ENCODE measurements at places on chromosomes 3 and 15.

DNA sequence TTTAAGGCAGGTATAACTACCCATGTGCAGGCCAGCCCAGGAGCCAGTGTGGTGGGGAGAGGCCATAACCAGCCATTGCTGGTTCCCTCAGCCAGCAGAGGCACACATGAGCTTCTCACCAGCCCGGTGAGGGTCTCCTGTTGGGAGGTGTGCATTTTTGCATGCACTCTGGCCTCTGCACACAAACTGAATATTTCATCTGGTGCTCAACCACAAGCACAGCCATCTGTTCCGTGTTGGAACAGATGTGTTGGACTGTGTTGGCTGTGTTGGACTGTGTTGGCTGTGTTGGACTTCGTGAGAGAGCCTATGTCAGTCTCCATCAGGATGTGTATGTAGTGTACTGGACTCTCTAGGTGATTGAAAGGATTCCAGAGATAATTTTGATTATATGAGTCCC is 67.2 kb downstream of the RPL39L start:
- DNase-seq: no peak

DNA sequence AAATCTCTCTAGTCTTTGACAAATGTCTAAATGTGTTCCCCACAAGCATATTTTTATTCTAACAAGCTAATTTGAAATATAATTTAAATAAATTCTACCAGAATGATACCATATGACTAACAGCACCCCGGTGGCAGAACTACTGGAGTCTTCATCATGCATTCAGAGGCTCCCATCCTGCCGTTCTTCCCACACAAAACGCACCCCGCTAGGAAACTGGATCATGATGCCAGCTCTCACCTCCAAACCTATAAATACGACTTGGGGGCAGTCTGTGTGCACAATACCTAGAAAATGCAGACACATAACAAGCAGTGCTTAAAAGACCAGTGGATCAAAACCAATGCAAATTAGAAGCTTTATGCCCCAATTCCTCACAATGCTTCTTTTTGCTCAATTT is 8.5 kb downstream of the HOMER2 start:
- no peak for DNase-seq

DNA sequence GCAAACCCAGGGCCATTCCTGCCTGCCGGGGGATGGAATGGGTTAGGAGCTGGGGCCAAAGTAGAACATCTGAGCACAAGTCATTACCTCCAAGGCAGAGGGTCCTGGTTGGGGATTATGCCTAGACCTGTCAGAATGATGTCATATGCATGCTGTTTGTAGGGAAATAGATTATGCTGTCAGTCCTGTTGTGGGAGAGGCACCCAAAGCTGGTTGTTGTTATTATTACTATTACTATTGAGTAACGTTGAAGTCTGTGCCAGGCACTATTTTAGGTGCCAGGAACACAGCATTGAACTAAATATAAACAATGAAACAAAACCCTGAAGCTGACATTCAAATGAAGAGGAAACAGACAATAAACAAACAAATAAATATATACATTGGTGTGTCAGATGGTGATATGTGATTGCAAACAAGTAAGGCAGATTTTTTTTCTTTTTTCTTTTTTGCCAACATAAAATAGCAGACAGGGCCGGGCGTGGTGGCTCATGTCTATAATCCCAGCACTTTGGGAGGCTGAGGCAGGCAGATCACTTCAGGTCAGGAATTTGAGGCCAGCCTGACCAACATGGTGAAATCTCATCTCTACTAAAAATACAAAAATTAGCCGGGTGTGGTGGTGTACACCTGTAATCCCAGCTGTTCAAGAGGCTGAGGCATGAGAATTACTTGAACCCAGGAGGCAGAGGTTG is 2.0 kb downstream of the P4HTM start:
- DNase-seq: no peak

DNA sequence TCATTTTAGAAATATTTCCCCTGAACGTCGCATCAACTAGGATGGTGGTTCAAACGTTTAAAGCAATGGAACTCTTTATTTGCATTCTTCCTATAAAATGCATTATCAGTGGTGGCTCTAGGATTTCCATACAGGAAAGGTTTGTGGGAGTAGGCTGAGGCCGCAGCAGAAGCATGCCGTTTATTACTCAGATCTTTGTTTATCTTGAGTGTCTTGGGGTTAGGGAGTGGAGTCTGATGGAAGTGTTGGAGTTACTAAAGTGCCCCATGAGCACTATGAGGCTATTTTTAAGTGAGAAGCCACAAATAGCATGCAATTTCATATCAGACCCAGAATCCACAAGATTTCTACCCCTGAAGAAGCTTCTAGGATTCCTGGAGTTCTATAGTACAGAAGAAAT is 26.2 kb downstream of the ATOSA start:
- no peak for DNase-seq

GRCh38 chr3:160076519-160076918 is 87.9 kb downstream of the IL12A start:
- no peak for DNase-seq

DNA sequence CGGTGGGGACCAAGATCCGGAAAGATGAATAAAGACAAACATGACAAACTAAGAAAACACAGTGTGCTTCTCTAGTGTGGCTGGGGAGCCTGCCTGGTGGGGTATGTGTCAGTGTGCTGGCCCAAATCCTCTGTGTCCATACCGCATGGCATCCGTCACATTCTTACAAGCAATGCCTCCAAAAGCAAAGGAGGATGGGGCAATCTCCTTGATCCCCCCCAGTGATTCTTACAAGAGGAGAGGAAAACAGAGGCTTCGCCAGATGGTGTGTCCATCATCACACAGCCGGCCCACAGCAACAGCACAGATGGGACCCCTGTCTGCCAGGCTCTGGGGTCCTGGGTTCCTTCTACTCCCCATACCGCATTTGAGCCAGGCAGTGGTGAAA is 558 bp upstream of the IL17RC start:
- DNase-seq: no peak

DNA sequence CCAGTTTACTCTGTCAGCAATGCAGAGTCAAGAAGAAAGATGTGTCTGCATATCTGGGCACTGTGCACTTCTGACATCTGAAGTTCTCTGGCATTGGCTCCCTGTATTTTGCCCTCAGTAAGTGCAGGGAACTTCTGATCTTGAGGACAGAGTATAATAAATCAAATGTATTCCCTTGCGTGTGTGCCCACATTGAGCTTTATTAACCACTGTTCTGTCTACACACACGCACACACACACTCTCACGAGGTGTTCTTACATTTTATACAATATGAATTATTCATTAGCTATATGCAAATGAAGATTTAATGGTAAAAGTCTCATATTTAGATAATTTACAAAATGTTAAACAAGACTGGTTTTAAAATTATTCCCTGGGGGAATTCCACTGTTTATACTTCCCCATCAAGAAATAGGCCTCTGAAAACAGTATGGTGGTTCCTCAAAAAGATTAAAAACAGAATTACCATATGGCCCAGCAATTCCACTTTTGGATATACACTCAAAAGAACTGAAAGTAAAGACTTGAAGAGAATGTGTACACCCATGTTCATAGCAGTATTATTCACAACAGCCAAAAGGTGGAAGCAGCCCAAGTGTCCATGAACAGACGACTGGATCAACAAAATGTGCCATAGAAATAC is 24.6 kb upstream of the ANPEP start:
- no peak for DNase-seq

- no peak for DNase-seq
These were observed 15.4 kb downstream of the FEM1B start for GRCh38 chr15:68292967-68293366.

DNA sequence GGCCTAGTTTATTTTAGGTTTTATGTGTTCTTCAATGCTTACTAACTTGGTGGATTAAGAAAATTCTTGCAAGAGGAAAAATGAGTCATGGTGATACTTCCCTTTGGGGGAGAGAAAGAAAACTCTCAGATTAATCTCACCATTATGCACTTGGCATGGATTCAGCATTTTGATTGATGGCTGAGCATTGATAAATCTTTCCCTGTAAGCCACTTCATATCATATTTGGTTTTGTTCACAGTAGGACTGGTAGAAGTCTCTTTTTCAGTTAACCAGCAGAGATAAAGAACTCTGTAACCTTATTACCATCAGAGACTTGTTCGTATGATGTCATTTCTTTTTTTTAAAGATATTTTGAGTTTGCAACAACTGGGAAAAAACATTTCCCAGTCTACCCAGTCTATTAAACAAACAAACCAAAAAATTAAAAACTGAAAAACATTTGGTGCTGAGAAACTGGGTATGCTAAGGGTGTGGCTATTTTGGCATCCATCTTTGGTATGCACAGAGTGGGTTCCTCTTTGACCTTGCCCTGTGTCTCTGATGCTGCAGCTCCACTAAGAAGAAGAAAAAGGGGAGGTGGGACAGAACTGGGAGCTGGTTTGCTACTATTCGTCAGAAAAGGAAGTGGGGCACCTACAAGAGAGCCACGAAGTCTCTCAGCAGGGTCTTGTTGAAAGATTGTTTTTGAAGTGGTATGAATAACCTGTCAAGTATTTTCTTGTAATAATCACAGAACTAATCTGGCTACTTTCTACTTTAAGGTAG is 17.2 kb downstream of the TMOD3 start:
- DNase-seq: no peak

- peak; percentile 61 for DNase-seq
These were observed 213.8 kb downstream of the RPLP1 start for GRCh38 chr15:69666441-69666882.

GRCh38 chr3:64319391-64319790 is 94.1 kb upstream of the PRICKLE2 start:
- no peak for DNase-seq

GRCh38 chr3:112333002-112333380 is at the start of gene CD200:
CD200 (plus strand) TSS chr3:112333156; CDS start chr3:112333213, 57 bp downstream.
- DNase-seq: peak; percentile 72

DNA sequence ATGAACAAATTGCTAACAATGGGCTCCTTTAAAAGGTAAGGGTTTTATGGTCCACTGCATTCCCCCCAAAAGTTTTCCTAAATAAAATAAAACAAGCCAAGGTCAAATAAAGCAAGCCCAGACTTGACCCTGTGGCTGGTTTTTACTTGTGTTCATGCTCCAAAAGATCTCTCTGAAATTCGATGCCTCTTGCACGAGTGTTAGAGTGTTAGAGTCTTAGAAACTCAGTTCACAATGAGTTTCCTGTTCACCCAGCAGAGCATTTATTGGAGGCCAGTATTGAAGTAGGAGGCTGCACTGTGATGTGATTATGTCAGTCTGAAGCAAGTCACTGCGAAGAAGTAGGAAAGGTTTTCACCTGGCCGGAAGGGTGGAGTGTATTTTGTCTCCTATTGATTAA is 59.9 kb upstream of the LRTM1 start:
- DNase-seq: no peak

- no peak for DNase-seq
These were observed 146.6 kb upstream of the PEX5L start for GRCh38 chr3:180183346-180183745.

DNA sequence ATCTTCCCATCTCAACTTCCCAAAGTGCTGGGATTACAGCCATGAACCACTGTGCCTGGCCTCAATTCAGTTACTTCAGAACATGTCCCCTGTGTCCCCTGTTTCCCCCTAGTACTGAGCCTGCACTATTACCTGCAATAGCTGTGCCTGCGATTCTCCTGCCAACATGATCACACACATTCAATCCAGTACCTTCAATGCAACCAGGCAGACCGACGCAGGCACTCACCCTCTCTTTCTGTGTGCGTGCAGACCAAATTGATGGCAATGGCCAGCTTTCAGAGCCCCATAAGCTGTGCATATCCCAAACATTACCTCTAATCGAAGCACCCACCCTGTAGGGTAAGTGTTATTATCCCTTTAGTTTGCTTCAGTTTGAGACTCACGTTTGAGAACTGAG is 73.0 kb upstream of the EPHB3 start:
- DNase-seq: no peak

Data from GM06990 (cell line).